GM23338 (cell line): ENCODE measurements at places on chromosomes 11 and 22.
A peak's percentile ranks its signal among the peaks of the same experiment; 100 is the strongest.

GRCh38 chr22:48488149-48488551 lies 1339.5 kb downstream of the BRD1 start:
- H3K4me1 ChIP-seq, result peaks cover 8% of the 10 kb centered on the region
- DNase-seq, result no peak
- no peak overlapping the region for H3K4me3 ChIP-seq
- H3K27ac ChIP-seq, result no peak overlapping the region
- H3K36me3 ChIP-seq, result no peaks in the 10 kb centered on the region

DNA sequence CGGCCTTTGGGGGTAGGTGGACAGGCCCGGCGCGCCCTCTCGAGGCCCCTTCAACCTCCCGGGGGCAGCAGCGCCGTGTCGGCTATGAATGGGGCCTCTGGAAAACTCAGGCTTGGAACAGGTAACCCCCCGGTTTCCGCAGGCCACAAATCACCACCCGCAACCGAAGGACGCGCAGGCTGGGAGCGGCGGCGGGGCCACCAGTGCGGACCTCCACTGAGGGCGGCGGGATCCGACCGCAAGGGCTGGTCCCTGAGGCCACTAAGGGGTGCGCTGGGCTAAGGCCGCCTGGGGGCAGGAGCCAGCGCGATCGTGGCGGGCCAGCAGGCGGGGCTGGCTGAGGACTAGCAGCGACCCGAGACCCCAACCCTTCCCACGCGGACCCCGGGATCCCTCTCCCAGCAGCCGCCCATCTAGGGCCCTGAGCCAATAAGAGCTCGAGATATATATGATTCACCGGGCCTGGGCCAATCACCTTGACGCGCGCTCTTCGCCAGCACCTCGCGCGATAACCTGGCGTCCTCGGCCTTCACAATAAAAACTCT lies 609 bp upstream of the ATF4 start:
- peak overlapping the region; percentile 91 for H3K27ac ChIP-seq
- peaks cover 5% of the 10 kb centered on the region; the same call in 1 of the 2 replicates for H3K27me3 ChIP-seq
- peak; percentile 100 for DNase-seq
- peaks cover 41% of the 10 kb centered on the region for H3K36me3 ChIP-seq

DNA sequence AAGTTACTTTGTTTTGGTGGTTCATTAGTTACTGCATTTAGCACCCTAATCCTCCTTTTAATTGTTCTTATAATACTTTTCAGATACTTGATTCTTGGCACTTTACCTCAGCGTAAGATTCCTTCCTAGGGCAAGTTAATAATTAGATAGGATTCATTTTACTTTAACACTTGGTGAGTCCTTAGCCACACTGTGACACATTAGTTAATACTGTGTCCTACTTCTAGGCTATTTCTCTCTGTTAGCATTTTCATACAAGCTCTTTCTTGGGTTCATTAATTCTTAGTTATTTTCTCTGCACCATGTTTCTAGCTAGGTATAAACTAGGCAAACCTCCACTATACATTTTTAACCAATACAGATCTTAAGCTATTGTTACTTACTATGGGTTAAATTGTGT lies 16.1 kb downstream of the OR5M3 start:
- H3K4me1 ChIP-seq, result peaks cover 16% of the 10 kb centered on the region; the same call in 1 of the 2 replicates
- no peak overlapping the region for H3K4me3 ChIP-seq
- no peak for DNase-seq

GRCh38 chr11:47377571-47378009 lies 757 bp downstream of the SPI1 start:
- no peaks in the 10 kb centered on the region for H3K27me3 ChIP-seq
- no peaks in the 10 kb centered on the region for H3K36me3 ChIP-seq
- H3K4me1 ChIP-seq, result no peaks in the 10 kb centered on the region; the same call in 1 of the 2 replicates
- H3K4me3 ChIP-seq, result no peak overlapping the region
- H3K27ac ChIP-seq, result no peak overlapping the region
- no peak for DNase-seq

GRCh38 chr11:66008468-66009101 lies 3.2 kb upstream of the CST6 start:
- 0 out of 2 replicates have a peak, but pooled peaks cover 8% of the 10 kb centered on the region for H3K4me1 ChIP-seq
- peaks cover 23% of the 10 kb centered on the region for H3K27me3 ChIP-seq
- no peak for DNase-seq
- no peak overlapping the region for H3K27ac ChIP-seq
